ENCODE measurements at places on chromosomes 4 and X.

DNA sequence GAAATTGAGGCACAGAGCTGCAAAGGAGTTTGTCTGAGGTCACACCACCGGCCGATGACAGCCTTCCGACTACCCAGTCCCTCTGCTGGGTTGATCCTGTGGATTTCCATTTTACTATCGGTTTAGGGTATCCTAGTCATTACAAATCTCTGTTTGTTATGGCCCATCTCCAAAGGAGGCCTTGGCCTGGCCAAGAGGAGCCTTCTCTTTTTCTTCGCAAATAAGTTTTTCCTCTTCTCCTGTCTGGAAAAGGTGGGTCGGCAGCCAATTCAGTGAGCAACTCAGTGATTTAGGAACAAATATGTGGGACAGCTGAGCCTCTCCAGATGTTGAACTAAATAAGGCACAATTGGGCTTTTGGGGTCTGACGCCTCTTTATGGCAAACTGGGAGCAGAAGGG lies 169.2 kb upstream of the RBPJ start:
- DNase-seq = no peak

DNA sequence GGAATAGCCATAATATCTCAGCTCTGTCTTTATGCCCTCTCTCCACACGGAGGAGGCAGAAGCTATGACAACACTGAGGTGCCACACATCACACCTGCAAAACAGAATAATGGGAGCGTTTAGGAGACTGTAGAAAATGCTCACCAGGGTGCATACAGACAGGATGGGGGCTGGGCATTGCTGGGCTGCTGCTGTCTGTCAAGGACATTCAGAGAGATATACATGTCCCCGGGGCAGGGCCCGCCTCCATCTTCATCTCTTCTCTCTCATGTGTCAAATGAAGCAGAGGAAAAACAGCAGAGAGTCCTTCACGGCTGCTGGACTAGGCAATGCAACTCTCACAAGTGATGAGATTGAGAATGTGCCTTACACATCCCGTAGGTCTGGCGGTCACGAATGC lies 65.3 kb upstream of the DHRSX start:
- no peak for DNase-seq

DNA sequence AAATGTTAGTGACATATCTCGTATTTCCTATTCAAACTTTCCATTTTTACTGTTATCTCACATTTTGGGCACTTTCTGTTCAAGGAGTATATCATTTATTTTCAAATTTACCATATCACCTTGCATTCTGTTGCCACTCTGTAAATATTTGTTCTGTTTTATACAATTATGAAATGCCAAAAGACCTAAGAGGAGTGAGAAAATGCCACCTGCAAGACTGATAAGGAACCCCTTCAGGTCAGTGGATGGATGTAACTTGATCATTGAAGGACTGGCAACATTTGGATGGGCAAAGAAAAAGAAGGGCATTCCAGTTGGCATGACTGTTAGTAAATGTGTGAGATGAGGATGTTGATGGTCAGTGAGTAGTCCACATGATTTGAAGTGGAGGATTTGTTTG lies 79.1 kb downstream of the OTC start:
- DNase-seq = no peak

- DNase-seq = no peak
These were observed 141.1 kb downstream of the MOSPD2 start for GRCh38 chrX:15014281-15014680.

GRCh38 chrX:119045884-119046283 lies 26.9 kb upstream of the CT47C1 start:
- DNase-seq = no peak
